Trophoblast cell (in vitro differentiated cells and primary cell): ENCODE measurements at places on chromosomes 4 and X.

DNA sequence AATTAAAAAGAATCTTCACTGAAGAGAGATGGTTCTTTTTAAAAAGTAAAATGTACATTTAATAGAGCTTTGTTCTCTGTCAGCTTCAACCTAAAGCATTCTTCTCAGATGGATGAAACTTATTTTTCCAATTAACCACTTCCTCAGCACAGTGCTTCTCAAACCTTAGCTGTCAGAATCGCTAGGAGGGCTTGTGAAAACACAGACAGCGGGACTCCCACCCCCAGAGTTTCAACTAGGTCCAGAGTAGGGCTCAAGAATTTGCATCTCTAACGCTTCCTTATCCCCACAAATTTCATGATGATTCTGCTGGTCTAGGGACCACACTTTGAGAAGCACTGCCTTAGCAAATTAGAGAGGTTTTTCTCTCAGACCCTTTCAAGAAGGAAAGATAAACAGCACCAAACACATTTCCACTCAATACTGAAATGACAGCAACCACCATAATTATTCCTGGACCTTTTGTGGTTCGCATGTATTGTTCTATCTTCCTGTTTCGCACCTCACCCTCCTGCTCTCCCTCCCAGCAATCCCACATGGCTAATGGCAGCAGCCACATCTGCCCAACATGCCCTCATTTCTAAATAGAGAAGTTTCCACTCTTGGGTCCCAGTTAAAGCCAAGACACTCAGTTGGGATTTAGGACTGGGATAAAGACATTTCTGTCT is 73.2 kb downstream of the ZNF827 start:
- DNase-seq = no peak

DNA sequence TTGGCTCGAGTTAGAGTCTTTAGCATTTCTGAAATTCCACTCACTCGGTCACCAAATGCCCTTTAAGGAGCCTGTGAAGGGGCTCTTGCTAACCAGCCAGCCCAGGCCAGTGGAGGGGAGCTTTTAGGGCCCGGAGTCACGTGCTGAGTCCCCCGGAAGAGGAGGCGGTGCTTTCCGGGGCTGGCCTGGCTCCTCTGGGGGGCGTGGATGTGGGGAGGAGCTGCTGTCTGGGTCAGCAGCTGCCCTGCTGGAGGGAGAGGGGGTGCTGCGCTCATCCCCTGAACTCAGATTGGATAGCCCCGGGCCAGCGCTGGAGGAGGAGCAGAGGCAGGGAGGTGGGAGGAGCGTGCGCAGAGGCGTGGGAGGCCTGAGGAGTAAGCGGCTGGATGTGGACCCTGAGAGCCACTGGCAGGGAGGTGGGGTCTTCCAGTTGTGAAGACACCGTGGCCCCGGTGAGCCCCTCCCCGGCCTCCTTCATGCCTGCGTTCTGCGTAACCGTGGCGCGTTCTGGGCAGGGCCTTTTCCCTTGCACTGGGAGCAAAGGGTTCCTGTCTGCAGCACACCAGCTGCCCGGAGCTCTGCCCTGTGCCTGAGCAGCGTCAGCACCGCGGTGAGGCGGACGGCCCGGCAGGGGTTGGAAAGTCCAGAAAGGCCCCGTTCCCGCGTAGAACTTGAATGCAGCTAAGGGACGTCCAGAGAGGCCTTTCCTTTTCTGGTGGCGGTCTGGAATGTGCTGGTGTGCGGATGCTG is 19.7 kb downstream of the MAEA start:
- DNase-seq = peak; percentile 75

DNA sequence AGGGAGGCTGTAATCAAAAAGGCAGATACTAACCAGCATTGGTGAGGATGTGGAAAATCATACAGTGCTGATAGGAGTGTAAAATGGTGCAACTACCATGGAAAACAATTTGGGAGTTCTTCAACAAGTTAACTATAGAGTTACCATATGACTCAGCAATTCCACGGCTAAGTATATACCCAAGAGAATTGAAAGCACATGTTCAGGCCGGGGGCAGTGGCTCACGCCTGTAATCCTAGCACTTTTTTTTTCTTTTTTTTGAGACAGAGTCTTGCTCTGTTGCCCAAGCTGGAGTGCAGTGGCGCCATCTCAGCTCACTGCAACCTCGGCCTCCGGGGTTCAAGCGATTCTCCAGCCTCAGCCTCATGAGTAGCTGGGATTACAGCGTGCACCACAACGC is 15.0 kb upstream of the CD99L2 start:
- no peak for DNase-seq

GRCh38 chr4:109877400-109877799 is 29.5 kb downstream of the LRIT3 start:
- no peak for DNase-seq

GRCh38 chr4:112807083-112807482 is 170.1 kb downstream of the LARP7 start:
- DNase-seq = no peak

- DNase-seq = no peak
These were observed 51.8 kb upstream of the BCOR start for GRCh38 chrX:40149286-40150175.

DNA sequence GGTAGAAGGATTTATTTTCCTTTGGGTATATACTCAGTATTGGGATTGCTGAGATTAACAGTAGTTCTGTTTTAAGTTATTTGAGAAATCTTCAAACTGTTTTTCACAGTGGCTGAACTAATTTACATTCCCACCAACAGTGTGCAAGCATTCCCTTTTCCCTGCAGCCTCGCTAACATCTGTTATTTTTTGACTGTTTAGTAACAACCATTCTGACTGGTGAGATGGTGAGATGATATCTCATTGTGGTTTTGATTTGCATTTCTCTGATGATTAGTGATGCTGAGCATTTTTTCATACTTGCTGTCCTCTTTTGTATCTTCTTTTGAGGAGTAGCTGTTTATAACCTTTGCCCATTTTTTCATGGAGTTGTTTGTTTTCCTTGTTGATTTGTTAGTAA is 457.8 kb downstream of the TRAM1L1 start:
- DNase-seq = no peak

GRCh38 chr4:93761286-93761685 is 67.3 kb upstream of the ATOH1 start:
- DNase-seq = no peak

DNA sequence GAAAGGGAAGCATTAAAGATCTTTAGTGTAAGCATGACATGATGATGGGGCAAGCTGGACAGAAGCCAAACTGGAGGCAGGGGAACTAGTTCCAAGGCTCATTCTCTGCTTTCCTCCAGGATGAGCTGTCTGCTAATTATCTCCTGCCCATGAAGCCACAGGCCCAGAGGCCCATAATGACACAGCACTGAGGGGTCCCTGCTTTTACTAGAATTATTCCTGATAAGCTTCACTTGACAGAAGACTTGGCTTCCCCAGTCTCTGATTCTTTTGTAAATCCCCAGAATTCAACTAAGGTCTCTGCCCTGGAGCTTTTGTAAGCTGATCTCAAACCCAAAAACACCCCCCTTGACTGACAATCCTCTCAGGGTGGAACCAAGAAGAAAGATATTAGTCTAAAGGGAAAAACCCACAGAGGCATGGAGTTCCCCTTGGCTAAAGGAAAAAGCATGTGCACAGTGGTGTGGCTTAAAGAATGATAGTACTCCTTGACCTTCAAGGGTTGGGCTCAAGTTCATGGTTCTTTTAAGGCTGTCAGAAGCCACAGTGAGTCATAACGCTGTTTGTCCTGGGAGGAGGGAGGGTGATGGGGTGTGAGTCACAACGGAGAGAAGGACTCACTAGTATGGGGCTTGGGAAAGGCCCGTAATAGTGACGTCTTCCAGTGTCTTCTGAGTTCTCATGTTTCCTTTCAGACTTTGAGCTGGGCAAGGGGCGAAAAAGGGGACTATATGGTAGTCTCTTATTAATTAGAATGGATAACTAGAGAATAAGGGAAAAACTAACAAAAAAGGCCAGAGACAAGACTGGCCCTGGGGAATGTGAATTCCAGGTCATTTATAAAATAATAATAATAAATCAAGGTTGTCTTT is 146.0 kb upstream of the CPEB2 start:
- peak; percentile 59 for DNase-seq

- no peak for DNase-seq
These were observed 44.2 kb downstream of the COQ2 start for GRCh38 chr4:83240379-83240875.
